Neural crest cell (in vitro differentiated cells): ENCODE measurements at places on chromosomes 7 and 10. TPM values are rescaled to one million over a fixed set of nuclear protein-coding genes. Genes with fewer than 3 reads are reported as not detected.
A peak's percentile ranks its signal among the peaks of the same experiment; 100 is the strongest.

- H3K4me1 ChIP-seq: no peaks in the 10 kb centered on the region
- no peaks in the 10 kb centered on the region for H3K27me3 ChIP-seq
- H3K36me3 ChIP-seq: peaks cover 15% of the 10 kb centered on the region
- no peak overlapping the region for H3K27ac ChIP-seq
- no peak for DNase-seq
Observed at GRCh38 chr7:130971297-130971696, 237.3 kb upstream of the KLF14 start.

RPS24 gene
- 1,546 and 1,751 TPM in 2 replicates for total RNA-seq

CNOT4 gene
- total RNA-seq: 27.6 and 31.1 TPM in 2 replicates

DNA sequence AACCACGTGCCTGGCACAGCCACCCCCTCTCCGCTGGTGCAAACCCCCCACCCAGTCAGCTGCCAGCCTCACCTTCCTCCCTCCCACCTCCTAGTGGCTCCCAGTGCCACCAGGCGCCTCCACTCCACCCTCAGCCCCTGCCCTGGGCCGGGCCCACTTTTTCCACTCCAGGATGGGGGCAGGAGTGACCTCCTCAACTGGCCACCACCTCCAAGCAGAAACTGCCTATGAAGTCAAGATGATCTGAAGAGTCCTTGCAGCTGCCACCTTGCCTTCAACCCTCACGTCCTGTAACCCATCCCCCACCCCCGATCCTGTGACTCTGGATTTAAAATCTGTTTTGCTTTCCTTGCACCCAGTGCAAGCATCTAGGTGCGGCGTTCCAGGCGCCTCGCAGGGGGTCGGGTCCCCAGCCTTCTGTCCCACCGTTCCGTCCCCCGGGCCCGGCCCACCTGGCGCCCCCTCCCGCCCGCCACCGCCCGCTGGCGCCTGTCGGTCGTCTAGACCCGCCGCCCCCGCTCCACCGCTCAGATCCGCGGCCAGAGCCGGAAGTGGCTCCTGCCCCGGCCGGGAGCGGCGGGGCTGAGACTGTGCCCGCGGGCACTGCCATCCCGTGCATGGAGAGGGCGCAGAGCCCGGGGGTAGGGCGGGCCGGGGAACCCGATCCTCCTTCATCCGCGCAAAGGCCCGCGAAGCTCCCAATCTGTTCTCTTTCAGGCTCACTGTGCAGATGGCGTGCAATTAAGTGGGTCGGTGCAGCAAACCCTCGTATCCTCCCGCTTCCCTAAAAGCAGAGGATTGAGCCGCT is 51.2 kb upstream of the GTF2I start:
- H3K27ac ChIP-seq: no peak overlapping the region
- H3K27me3 ChIP-seq: no peaks in the 10 kb centered on the region
- DNase-seq: no peak
- H3K4me1 ChIP-seq: peaks cover 8% of the 10 kb centered on the region
- no peaks in the 10 kb centered on the region for H3K36me3 ChIP-seq
- peak overlapping the region; percentile 6 for H3K4me3 ChIP-seq

FAM20C gene
- 21.9 and 22.7 TPM in 2 replicates for total RNA-seq

DNA sequence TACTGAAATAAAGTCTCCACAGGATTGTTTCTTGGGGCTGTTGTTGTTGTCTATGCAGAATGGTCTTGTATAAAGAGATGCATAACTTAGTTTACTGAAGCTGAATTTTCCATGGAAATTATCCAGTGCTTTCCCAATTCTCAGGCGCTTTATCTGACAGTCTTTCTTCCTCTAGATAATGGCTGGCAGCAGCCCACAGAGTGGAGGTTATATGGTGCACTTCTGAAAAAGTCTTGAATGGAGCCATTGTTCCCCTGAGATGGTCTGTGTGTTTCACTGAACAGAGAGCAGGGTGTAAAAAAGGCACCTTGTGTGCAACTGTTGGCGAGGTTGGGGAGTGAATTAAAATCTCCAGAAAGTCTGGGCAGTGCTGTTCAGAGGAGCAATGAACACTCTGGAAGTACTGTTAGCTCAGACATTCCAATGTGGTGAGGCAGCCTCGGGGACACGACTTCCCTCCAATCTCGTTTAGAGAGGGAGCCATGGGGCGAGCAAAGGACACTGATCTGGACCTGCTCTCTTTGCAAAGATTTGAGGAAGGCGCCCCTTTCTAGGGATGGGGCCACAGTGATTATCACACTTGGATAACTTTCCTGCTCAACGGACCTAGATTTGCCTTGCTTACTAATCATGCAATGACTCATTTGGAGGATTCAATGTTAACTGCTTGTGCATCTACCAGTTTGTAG is 2.0 kb upstream of the PLCE1 start:
- H3K27me3 ChIP-seq: peaks cover 24% of the 10 kb centered on the region
- peak; percentile 45 for DNase-seq
- peaks cover 46% of the 10 kb centered on the region for H3K4me1 ChIP-seq
- H3K27ac ChIP-seq: peak overlapping the region; percentile 95
- peaks cover 10% of the 10 kb centered on the region for H3K36me3 ChIP-seq
- peak overlapping the region; percentile 78 for H3K4me3 ChIP-seq

DNA sequence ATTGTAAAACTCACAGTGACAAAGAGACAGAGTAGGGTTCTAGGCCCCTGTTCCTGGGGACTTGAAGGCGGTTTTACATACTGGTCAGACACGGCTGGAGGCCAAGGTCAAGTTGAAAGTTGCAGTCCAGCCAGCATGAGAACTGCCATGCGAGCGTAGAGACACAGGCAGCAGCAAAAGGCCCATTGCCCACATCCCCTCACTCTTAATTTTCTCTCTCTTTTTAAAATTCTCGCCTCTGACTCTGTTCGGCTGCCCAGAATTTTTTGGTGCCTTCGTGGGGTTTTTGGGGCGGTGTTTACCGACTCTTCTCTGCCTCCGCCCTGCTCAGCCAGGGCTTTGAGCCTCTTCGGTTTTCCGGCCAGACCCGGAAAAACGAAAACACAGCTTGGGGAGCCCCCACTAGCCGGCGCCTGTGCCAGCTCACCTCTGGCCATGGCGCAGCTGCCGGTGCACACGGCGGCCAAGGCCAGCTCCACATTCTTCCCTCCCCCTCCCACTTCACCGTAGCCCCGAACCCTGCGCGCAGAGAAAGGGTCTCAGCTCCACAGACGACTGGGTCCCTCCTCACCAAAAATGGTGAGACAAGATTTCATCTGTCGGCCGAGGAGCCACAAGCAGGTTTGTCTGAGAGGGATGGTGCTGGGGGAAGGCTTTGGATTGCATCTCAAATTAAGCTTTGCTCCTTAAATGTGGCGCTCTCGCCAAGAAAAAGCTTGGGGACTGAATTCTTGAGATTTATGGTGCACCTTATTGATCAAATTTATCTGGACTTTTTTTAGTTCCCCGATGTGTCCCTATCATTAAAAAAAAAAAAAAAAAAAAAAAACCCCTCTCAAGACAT is 2.3 kb upstream of the HOXA13 start:
- DNase-seq: no peak
- H3K4me3 ChIP-seq: peak overlapping the region; percentile 52
- H3K4me1 ChIP-seq: peaks cover 7% of the 10 kb centered on the region
- H3K27me3 ChIP-seq: peaks cover 95% of the 10 kb centered on the region

- DNase-seq: no peak
- no peaks in the 10 kb centered on the region for H3K36me3 ChIP-seq
- no peak overlapping the region for H3K4me3 ChIP-seq
- H3K27me3 ChIP-seq: peaks cover 12% of the 10 kb centered on the region
Observed at GRCh38 chr7:101702362-101702850, 73.3 kb upstream of the MYL10 start.

- no peak overlapping the region for H3K4me3 ChIP-seq
- no peaks in the 10 kb centered on the region for H3K4me1 ChIP-seq
- peaks cover 2% of the 10 kb centered on the region for H3K27me3 ChIP-seq
- DNase-seq: no peak
- no peak overlapping the region for H3K27ac ChIP-seq
Observed at GRCh38 chr7:79781716-79782115, 328.2 kb upstream of the MAGI2 start.

DNA sequence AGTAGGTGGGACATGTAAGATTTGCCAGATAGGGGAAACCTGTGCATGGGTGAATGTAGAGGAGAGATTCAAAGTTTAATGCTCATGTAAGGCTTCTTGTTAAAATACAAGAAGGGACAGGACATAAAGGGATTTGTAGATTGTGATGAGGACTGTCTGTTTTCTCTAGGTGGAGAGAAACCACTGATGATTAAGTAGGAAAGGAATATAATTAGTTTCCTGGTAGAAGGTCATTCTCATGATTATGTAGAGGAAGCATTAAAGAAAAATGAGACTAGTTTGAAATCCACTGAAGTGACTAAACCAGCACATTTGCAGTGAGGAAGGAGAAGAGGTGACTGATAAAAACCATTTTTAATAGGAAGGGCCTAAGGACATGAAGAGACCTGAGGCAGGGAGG is 19.6 kb upstream of the MACC1 start:
- no peak for DNase-seq
- H3K4me3 ChIP-seq: no peak overlapping the region
- H3K27me3 ChIP-seq: no peaks in the 10 kb centered on the region
- no peak overlapping the region for H3K27ac ChIP-seq
- H3K36me3 ChIP-seq: peaks cover 3% of the 10 kb centered on the region
